ENCODE measurements at places on chromosomes 5 and 9.

GRCh38 chr5:58261605-58262004 lies 198.3 kb downstream of the PLK2 start:
- peak; percentile 71 for DNase-seq

DNA sequence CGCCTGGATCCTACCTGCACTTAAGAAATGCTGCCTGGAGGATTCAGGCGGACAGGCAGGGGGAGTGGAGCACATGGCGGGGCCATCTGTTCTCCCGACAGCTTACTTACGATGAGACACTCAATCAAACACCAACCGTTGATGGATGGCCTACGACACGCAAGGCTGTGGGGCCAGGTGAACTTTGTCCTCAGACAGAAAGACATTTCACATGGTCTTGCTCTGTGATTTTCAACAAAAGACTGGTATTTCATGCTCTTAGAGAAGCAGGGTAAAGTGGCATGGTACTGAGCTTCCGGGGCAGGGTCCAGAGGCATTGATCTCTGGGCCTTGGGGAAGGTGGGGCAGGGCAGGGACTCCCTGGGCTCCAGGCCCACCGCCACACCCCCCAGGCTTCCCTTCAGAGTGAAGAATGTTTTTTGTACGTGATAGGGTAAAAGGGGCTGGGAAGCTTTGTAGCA lies 9.1 kb upstream of the OLFM1 start:
- DNase-seq, result no peak

- DNase-seq, result no peak
These were observed 2.2 kb upstream of the ELL2 start for GRCh38 chr5:95963650-95964410.

GRCh38 chr9:15755660-15756059 lies 202.8 kb downstream of the CCDC171 start:
- DNase-seq, result no peak

- DNase-seq, result peak; percentile 66
These were observed 12.4 kb upstream of the NFIB start for GRCh38 chr9:14326264-14326826.

- DNase-seq, result no peak
These were observed 40.7 kb upstream of the ATP6V1G1 start for GRCh38 chr9:114546851-114547250.

DNA sequence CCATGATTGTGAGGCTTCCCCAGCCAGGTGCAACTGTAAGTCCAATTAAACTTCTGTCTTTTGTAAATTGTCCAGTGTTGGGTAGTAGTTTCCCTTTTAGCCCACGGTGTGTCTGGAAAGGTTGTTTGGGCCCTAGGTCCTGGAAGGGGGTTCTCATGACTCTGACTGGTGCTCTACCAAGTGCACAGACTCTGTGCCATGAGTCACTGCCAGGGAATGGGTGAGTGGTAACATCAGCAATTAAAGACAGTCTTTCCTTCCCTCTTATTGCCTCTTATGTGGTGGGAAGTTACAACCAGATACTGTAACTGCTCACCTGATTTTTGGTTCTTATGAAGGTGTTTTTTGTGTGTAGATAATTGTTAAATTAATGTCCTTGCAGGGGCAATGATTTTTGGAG lies 141.2 kb downstream of the PRDM9 start:
- DNase-seq, result no peak

GRCh38 chr9:18504707-18505106 lies 30.8 kb downstream of the ADAMTSL1 start:
- DNase-seq, result no peak

GRCh38 chr5:19605846-19606407 lies 382.1 kb downstream of the CDH18 start:
- DNase-seq, result peak; percentile 12

DNA sequence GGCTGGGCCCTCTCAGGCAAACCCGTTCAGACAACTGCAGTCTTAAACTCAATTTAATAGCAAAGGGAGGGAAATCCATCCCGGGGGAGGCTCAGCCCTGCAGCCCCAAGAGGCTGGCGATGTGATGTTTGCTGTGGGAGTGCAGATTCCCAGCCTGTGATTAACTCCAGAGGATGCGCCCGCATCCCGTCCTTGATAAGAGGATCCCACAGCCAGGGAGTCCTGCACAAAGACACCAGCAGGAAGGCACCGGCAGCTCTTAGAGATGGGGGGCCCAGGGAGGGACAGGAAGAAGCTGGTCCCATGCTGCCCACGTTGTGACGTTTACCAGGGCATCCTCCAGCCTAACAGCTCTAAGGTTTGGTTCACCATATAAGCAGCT lies 64.7 kb downstream of the MRPL36 start:
- DNase-seq, result no peak

DNA sequence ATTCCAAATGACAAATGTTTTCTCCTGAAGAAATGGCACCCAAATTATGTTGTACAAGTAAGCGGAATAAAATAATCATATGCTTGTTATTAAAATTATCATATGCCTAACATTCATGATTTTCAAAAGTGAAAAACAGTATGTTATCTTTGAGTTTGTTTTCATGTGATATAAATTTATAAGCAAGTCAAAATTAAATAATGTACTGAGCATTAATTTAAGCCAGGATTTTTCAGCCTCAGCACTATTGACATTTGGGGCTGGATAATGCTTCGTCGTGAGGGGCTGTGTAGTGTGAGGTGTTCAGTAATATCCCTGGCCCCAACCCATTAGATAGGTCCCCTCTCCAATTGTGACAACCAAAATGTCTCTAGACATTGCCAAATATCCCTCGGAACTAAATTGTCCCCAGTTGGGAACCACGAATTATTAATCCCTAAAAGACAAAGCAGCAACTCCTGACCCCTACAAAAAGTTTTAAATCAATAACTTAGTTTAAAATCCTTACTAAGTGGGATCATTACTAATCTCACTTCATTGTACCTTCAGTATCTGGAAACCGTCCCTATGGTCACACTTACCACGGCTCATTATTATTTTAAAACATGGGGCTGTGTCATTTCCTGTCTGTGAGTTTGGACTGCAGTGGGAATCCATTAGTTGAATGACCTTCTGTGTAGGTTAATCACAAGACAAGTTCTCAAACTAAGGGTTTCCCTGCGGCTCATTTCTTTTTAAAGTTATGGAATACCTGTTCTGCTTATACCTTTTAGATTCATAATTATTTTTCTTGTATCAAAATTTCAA lies 1.3 kb upstream of the NNT start:
- DNase-seq, result peak; percentile 26

DNA sequence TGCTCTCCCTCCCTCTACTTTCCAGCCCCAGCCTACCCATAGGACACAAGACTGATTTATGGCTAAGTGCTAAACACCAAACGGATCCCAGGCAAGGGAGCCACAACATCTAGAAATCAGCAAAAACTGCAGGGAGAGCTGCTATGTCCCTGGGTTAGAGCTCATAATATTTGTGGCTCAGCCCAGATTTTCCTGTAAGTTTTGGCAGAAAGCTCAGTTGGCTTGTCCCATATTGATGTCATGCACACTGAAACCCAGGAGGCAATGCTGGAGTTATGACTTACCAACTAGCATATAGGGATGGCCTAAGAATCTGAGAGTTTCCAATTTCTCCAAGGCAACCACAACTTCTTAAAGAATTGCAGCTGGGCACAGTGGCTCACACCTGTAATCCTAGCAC lies 44.7 kb upstream of the MYOT start:
- DNase-seq, result no peak

DNA sequence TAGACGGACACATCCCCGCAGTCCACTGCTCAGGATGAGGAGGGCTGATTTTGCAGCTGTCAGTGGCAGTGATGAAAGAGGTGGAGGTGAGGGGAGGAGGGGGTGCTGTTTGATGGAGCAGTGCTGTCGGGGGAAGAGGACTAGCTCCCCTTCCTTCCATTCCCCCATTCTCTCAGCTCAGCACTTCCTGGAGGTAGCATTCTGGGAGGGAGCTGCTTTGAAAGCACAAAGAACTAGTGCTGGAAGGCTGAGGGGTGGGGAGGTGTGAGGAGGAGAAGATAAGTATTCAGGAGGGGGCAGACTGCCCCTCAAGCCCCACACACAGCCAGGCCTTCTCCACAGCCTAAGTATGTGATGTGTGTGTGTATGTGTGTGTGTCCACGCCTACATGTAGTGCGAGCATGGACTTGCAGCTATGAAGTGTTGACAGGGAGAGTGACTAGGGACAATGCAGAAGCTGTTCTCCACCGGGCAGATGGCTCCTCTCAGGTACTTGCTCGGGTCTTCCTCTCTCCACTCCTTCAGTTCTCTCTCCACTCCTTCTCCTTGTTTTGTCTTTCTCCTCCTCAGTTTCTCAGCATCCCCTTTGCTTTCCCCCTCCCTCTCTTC lies 65.5 kb upstream of the HSPA9 start:
- no peak for DNase-seq

Data from fibroblast of upper back skin (primary cell).